ENCODE measurements at places on chromosomes 6 and 20.

DNA sequence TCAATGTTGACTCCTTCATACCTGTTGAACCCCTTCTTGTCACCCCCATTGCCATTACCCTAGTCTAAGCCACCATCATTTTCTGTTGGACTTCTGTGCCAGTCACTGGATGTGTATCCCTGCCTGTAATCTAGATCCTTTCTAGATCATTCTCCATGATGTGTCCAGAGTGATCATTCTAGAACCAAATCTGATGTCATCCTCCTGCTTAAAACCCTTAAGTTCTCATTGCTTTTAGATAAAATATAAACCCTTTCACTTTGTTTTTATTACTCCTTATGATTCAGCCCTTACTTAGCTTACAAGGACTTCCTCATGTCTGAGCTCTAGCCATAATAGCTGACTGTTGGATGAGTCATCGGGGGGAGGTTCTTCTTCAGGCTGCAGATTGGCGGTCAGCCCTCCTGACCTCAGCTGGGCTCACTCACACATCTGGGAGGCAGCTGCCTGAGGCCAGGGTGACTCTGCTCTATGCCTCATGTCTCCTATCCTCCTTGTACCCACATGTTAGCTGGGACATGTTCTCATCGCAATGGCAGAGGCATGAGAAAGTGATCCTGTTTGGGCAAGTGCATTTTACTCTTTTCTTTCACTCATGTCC lies 287.6 kb downstream of the ESR1 start:
- no peak for DNase-seq

DNA sequence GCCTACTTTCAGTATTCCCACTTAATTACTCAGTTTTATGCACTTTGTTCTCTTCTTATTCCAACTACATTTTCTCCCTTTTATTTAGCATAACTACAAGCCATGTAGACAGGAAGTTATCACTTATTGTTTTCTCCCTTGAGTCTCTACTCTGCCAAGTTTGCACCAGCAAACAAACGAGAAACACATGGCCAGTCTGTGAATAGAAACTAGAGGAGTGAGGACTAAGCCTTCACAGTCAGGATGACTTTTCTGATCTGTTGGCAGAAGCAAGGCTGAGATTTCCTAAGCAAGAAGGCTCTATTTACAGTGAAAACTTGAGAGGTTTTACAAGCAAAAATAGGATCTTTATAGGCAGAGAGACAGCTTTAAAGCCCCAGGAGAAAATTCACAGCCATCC lies 69.8 kb upstream of the TINAG start:
- no peak for DNase-seq

DNA sequence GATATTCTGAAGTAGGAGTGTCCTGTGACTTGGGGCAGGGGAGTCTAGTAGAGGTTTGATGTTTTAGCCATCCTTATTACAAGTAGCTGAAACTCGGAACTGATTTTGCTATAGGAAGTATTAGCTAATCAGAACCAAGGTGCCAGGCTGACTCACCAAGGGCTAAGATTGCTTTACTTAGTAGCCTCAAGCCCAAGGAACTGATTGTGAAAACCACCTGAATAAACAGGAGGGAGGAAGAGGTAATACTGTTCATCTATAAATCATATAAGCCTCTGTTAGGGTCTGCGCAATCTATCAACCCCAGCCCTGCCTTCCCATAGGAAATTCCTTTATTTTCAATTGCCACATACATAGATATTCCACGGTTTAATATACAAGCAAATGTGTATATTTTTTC lies 54.4 kb downstream of the GNAS start:
- DNase-seq = no peak

- DNase-seq = no peak
Observed at GRCh38 chr6:15398633-15399275, 152.9 kb downstream of the JARID2 start.

DNA sequence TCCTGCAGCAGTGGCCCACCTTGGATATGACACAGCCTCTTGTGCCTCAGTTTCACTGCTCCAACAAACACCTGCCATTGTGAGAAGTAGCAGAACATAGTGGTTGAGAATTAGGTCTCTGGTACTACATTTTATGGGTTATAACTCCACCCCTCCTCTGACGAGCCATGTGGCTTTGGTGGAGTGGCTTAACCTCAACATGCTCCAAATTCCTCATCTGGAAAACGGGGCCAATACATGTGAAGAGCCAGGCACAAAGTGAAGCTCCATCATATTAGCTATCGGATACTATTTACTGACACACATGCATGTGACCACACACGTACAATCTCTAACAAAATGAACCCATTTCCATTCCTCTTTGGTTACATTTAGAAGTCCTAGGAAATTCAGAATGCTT lies 8.4 kb upstream of the KIZ start:
- DNase-seq = no peak

GRCh38 chr20:21534453-21534852 lies 20.6 kb upstream of the NKX2-2 start:
- DNase-seq = no peak

DNA sequence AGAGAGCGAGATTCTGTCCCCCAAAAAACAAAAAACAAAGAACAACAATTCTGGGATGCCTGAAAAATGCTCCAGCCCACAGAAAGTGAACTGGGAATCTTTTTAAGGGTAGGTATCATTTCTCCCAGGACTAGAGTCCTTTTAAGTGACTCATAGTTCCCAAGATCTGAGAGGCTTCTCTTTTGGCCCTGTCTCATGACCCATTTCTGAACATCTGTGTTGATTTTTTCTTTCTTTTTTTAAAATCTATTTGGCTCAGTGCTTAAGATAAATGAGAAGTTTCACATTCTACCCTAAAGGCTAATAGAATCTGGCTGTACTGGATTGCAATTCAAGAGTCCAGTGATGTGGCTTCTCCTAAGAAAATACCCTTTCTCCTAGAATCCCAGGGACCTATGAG lies 217.6 kb upstream of the FOXQ1 start:
- no peak for DNase-seq

- no peak for DNase-seq
Observed at GRCh38 chr6:30483677-30484279, 5.5 kb upstream of the HLA-E start.

GRCh38 chr20:1891263-1892118 lies 3.7 kb upstream of the SIRPA start:
- no peak for DNase-seq

DNA sequence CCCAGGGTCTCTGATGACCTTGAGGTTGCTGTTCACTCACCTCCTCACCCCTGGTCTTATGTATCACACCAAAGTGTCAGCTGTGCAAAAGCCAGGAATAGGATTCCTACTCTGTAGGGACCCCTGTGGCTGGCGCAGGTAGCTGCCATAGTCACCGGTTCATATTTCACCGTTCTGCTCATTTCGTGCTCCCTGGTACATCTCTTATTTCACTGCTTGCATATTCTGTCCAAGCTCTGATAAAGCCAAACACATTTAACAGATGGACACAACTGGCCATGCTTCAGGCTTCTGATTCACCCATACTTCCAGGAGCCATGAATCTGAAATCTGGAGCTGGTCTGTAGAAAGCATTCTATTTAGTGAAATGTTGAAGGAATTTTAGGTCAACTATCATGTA lies 20.5 kb downstream of the SLC22A3 start:
- no peak for DNase-seq

DNA sequence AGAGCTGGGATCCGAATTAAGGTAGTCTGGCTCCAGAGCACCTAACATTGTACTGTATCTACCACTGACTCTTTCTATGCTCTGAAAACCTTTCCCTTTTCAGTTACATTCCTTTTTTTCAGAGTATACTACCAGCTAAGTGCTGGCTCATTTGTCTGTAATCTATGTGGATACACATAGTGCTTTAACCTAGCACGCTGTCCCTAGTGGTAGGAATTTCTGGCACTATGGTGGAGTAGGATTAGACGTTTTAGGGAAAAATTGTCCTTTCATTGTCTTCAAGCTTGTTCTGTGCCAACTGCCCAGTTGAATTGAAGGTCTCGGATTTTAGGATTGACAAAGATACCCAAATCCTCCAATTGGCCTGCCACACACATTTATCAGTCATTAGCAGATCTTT lies 259.1 kb upstream of the FERMT1 start:
- no peak for DNase-seq

- no peak for DNase-seq
Observed at GRCh38 chr20:4171538-4172116, 156.3 kb upstream of the RNF24 start.

DNA sequence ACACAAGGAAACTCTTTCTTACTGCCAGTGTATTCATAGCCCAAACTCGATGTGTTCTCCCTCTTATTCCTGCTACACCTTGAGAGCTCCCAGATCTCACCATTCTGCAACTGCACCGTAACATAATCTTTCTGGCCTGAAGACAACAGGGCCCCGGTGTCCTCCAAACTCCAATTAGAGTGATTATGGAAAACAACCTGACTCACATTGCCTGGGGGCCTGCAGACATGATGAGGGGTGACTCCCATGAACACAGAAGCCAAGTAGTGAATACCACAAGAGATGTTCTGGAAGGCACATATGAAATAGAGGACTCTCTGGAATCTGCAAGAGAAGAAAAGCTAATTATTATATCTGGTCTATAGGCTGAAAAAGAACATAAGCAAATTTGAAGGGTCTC lies 19.7 kb downstream of the SLC22A16 start:
- no peak for DNase-seq

DNA sequence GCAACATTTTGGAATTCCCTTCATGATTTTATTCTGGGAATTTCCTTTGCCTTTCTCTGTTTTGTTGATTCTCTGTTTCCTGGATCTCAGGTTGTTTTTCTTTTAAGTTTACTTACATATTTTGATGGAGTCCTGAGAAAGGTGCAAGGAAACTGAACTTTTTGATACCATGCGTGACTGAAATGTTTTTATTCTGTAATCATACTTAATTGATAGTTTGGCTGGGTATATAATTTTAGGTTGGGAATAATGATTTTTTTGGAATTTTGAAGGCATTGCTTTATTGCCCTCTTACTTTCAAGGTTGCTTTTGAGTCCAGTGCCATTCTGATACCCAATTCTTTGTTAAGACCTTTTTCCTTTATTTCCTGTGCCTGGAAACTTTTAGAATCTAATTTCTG lies 45.2 kb downstream of the LRRC1 start:
- DNase-seq = no peak

DNA sequence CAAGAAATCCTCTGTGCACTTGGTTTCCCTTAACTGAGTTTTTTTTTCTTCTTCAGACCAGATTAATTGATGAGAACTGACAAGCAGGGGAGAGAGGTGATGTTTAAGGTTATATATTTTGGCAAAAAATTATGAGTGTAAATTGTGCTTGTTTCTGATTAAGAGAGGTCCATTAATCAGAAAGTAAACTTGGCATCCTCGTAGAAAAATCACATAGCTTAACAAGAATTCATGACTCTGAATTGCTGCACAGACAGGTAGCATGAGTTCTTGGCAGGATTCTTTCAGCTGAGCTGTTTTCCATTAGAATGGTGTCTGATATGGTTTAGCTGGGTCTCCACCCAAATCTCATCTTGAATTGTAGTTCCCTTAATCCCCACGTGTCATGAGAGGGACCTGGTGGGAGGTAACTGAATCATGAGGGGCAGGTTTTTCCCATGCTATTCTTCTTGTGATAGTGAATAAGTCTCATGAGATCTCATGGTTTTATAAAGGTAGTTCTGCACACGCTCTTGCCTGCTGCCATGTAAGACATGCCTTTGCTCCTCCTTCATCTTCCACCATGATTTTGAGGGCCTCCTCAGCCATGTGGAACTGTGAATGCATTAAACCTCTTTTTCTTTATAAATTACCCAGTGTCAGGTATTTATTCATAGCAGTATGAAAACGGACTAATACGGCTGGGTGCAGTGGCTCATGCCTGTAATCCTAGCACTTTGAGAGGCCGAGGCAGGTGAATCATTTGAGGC lies 34.2 kb upstream of the DDR1 start:
- no peak for DNase-seq

DNA sequence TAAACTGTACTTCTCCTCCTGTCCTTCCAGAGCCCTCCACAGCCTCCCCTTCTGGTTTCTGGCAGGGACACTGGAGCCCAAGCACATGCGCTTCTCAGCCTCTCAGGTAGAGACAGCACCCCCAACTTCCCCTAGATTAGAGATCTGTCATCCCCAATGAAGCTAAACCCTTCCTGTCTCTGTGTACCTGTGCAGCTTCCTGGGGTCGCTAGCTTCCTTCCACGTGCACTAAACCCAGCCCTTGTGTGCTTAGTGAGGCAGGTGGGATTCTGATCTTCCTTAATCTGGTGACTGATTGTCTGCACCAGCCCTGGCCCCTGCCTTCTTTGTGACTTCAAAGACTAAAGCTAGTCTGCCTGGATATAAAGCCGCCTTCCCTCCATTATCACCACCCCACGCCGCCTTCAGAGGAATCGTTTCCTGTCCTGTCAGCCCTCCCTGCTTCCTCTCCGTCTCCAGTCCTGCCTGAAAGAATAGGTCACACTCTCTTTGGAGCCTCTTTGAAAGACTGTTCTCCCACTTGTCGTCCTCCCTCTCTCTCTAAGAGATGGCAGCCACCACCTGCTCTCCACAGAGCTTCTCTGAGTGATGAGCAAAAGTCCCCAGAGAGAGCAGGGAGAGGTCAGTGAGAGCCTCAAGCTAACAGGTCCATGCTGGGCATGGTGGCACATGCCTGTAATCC lies 27.5 kb downstream of the CAPN11 start:
- no peak for DNase-seq

GRCh38 chr20:31713312-31714273 lies 9.1 kb downstream of the BCL2L1 start:
- DNase-seq = no peak

GRCh38 chr6:161498359-161498758 lies 224.5 kb upstream of the AGPAT4 start:
- no peak for DNase-seq

- DNase-seq = no peak
Observed at GRCh38 chr6:35960187-35960586, 39.3 kb upstream of the SRPK1 start.

DNA sequence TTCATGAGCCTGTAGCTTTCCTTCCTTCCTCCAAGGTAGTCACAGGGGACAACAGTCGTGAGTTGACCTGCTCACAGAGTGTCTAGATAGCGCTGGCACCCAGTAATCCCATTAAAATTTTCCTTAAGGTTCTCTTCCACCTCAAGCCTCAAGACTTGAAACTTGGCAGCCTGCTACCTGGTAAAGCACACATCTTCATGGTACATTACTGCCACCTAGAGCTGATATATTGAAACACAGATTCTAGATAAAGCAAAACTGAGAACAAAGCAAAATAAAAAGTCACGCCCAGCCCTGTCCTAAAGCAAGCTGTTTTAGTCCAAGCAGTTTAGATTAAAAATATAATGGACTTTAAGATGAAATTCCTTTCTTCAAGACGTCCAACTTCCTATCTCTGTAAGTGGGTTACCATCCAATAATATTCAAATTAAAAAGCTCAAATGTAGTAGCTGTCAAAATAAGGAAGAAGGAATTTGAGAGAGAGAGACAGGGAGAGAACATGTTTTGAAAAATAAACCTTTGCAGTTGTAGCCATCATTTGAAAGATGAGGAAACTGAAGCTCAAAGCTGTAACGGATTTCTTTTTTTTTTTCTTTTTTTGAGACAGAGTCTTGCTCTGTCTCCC lies 50.7 kb upstream of the CD83 start:
- no peak for DNase-seq

Measured in stimulated activated CD8-positive, alpha-beta memory T cell treated with anti-CD3 and anti-CD28 coated beads, Interleukin-15, amount 100 ng/mL, for 24 hours (primary cell).